Activated CD4-positive, alpha-beta T cell treated with anti-CD3 and anti-CD28 coated beads, Interleukin-2, amount 10 ng/mL, durations not matched to agents 24 days and 14 days (primary cell): ENCODE measurements at places on chromosomes 1 and 21. TPM values are rescaled to one million over a fixed set of nuclear protein-coding genes. Genes with fewer than 3 reads are reported as not detected.
A peak's percentile ranks its signal among the peaks of the same experiment; 100 is the strongest.

- DNase-seq, result no peak
Observed at GRCh38 chr1:239566074-239566473, 179.7 kb downstream of the CHRM3 start.

Gene HES5
- not detected in 2 replicates for total RNA-seq

DNA sequence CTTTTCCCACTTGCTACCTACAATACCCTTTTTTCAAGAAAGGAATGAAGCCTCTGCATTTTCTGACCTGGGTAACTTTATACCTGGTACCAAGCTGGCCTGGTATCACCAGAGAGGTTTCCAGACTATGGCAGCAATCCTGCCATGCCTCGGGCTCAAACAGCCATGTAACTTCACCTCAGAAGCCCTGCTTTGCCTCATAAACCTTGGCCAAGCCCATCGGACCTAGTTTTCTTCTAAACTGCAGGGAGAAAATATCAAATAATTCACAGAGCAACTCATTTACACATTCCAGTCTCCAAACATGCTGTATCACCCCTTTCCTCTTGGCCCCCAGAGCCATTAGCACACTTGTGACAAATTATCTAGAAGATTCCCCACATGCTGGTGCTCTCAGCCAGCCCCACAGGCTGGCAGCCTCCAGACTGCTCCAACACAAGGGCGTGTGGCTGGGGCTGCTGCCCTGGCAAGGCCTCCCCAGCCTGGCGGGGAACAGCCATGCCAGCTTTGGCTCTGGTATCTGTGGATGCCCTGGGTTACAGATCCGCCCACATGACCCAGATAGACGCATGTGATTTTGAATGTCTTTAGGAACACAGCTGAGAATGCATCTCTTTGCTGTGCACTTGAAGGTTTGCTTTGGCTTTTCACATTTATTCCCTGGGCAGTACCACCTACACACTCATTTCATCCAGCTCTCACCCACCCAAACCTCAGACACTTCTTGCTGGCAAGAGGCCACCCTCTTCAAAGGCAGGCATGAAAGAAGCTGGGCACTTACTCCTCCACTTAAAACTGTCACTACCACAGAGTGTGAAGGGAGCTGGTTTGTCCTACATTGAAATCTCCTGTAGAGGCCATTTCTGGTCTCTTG, 70.0 kb upstream of the BCAR3 start:
- no peak for DNase-seq

Gene GBP7
- total RNA-seq, result not detected in 2 replicates

- peak; percentile 97 for DNase-seq
Observed at GRCh38 chr1:36397378-36398230, at the start of gene LSM10. LSM10 (minus strand) TSS chr1:36397908; CDS start chr1:36394129, 3,779 bp downstream.

Gene KRTAP10-10
- not detected in 2 replicates for total RNA-seq

Gene ELAVL4
- total RNA-seq, result not detected in 2 replicates

GRCh38 chr1:31880957-31881687, 57.0 kb downstream of the PTP4A2 start:
- DNase-seq, result no peak
